ENCODE measurements at places on chromosomes 6 and 20. TPM values are rescaled to one million over a fixed set of nuclear protein-coding genes. Genes with fewer than 3 reads are reported as not detected.

Gene NDUFAF5
- polyA plus RNA-seq: 4.0 TPM

Gene SLC35D3
- polyA plus RNA-seq: not detected

Gene LHFPL5
- polyA plus RNA-seq: not detected

Gene OVOL2
- not detected for polyA plus RNA-seq

Gene PCK1
- not detected for polyA plus RNA-seq

Gene HSPA12B
- polyA plus RNA-seq: 0.22 TPM

DNA sequence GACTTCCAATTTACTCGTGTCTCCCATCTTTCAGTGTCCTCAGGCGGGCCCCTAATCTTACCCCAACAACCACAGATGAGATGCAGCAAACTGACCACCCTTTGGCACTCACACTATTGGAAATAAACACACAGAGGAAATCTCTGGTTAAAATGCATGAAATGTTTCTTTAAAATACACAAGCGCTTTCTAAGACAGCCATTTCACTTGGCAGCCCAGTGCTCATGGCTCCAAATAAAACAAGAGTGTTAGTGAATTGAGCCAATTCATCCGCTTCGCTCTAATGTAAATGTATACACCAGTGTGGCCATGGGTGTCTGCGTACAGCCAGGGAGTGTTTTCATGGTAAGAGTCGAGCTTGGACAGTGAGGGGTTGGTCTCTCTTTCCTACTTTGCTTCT is 282.9 kb downstream of the CLIC5 start:
- no peak for DNase-seq
- no peak overlapping the region for H3K4me3 ChIP-seq
- H3K36me3 ChIP-seq: no peaks in the 10 kb centered on the region
- H3K27me3 ChIP-seq: no peaks in the 10 kb centered on the region
- no peak overlapping the region for H3K27ac ChIP-seq

GRCh38 chr20:4563031-4563430 is 158.7 kb upstream of the PRND start:
- DNase-seq: no peak
- no peaks in the 10 kb centered on the region for H3K36me3 ChIP-seq
- H3K4me1 ChIP-seq: no peaks in the 10 kb centered on the region
- no peaks in the 10 kb centered on the region for H3K27me3 ChIP-seq

DNA sequence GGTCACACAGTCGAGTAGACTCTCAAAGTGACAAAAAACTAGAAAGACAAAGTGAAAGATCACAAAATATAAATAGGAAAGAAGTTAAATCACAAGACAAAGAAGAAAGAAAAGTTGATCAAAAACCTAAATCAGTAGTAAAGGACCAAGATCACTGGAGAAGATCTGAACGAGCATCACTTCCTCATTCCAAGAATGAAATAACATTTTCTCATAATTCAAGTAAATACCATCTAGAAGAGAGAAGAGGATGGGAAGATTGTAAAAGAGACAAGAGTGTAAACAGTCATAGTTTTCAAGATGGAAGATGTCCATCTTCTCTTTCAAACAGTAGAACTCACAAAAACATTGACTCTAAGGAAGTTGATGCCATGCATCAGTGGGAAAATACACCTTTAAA is 31.6 kb upstream of the GJA10 start:
- peaks cover 44% of the 10 kb centered on the region for H3K36me3 ChIP-seq
- DNase-seq: no peak
- H3K4me3 ChIP-seq: no peak overlapping the region
- H3K4me1 ChIP-seq: no peaks in the 10 kb centered on the region
- H3K27me3 ChIP-seq: no peaks in the 10 kb centered on the region
- no peak overlapping the region for H3K27ac ChIP-seq

DNA sequence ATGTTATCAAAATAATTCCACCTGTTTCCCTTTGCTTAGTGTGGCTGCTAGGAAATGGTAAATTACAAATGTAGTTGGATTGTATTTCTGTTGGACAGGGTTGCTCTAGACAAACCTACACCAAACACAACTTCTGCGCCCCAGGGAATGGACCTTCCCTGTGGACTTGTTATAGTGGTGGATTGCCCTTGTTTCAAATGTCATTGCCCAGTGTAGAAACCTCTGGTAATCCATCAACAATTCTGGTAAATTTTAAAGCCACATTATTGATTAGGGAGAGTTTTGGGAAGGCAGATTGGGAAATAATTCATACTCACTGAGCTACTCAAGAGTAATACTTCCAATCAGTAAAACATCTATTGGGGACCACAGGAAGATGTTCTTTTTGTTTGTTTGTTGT is 239.8 kb downstream of the ARID1B start:
- no peaks in the 10 kb centered on the region for H3K36me3 ChIP-seq
- no peaks in the 10 kb centered on the region for H3K27me3 ChIP-seq
- H3K4me3 ChIP-seq: no peak overlapping the region
- no peak for DNase-seq

DNA sequence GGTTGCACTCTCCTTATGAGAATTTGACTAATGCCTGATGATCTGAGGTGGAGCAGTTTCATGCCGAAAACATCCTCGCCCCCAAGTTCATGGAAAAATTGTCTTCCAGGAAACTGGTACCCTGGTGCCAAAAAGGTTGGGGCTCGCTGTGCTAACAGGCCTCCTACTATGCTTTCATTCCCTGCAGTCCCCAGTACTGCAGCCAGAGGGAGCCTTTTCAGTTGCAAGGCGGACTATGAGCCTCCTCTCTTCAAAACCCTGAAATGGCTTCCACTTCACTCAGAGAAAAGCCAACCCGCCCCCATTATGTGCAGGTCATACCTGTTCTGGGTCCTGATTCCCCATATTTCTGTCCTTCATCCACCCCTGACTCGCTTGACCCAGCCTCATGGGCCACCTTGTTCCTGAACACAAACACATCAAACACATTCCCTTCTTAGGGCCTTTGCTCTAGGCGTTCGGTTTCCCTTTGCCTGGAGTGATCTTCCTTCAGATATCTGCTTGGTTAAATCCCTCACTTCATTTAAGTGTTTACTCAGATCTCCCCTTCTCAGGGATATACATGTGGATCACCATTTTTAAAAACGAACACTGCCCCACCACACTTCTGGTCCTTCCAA is 173.7 kb downstream of the PHACTR1 start:
- H3K4me3 ChIP-seq: no peak overlapping the region
- H3K4me1 ChIP-seq: no peaks in the 10 kb centered on the region
- no peak for DNase-seq

- no peaks in the 10 kb centered on the region for H3K27me3 ChIP-seq
- no peak for DNase-seq
- no peaks in the 10 kb centered on the region for H3K36me3 ChIP-seq
- H3K4me3 ChIP-seq: peak overlapping the region; percentile 39
- H3K4me1 ChIP-seq: peaks cover 97% of the 10 kb centered on the region
These were observed 11.4 kb downstream of the HECA start for GRCh38 chr6:139146317-139146726.

GRCh38 chr6:34514593-34515472 is 41.3 kb downstream of the SPDEF start:
- no peaks in the 10 kb centered on the region for H3K36me3 ChIP-seq
- no peak overlapping the region for H3K27ac ChIP-seq
- no peak overlapping the region for H3K4me3 ChIP-seq
- no peaks in the 10 kb centered on the region for H3K4me1 ChIP-seq

- no peaks in the 10 kb centered on the region for H3K27me3 ChIP-seq
- no peak overlapping the region for H3K4me3 ChIP-seq
- no peaks in the 10 kb centered on the region for H3K36me3 ChIP-seq
- no peak for DNase-seq
- H3K4me1 ChIP-seq: peaks cover 20% of the 10 kb centered on the region
These were observed 151.9 kb downstream of the CD83 start for GRCh38 chr6:14269436-14269835.

- H3K27ac ChIP-seq: peak overlapping the region; percentile 46
- no peak overlapping the region for H3K4me3 ChIP-seq
- H3K36me3 ChIP-seq: no peaks in the 10 kb centered on the region
- no peaks in the 10 kb centered on the region for H3K27me3 ChIP-seq
- H3K4me1 ChIP-seq: peaks cover 100% of the 10 kb centered on the region
These were observed 94.1 kb downstream of the HIVEP2 start for GRCh38 chr6:142850679-142851423.

GRCh38 chr6:42226161-42226611 is 8.5 kb upstream of the MRPS10 start:
- no peak overlapping the region for H3K27ac ChIP-seq
- no peak overlapping the region for H3K4me3 ChIP-seq
- H3K4me1 ChIP-seq: no peaks in the 10 kb centered on the region
- DNase-seq: no peak

- H3K4me1 ChIP-seq: peaks cover 8% of the 10 kb centered on the region
- no peak overlapping the region for H3K27ac ChIP-seq
- DNase-seq: no peak
- no peaks in the 10 kb centered on the region for H3K27me3 ChIP-seq
These were observed 8.9 kb upstream of the TRIM38 start for GRCh38 chr6:25953733-25954132.

DNA sequence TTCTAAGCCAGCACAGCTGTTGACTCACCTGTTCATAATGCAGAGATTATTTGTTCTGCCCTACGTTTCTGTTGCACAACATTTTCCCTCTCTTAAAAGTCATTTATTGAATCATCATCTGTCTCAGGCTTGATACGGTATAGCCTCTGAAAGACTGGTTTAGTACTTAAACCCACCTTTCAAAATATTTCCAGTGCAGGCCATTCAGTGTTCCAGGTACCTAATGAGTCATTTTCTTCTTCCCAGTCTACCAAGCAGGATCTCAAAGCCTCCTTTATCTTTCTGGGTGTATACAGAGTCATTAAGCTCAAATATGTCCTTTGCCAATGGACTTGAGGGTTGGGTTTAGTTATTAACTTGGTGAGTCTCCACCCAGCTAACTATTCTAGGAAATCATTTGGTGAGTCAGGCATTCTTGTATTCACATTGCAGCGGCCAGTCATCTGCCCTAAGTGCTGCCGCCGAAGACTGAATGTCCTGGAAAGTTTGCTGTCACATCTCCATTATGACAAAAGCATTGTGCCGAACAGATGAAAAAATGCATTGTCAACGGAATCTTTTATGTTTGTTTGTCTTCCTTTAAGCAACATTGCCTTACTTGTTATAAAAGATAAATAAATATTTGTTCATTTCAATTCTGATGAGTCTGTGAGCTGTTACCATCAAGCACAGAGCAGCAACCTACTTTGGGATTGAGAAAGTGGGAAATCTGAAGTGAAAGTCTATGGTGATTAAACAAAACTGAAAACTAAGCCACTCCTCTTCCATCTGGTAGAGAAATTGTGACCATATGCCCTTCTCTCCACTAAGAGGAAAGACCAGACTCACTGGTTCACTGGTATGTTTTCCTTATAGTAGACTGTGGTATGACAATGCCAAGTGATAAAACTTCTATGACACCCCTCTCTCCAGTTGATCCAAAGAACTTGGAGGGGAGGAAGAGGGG is 14.3 kb upstream of the FAM135A start:
- H3K36me3 ChIP-seq: no peaks in the 10 kb centered on the region
- peaks cover 3% of the 10 kb centered on the region for H3K27me3 ChIP-seq
- H3K27ac ChIP-seq: no peak overlapping the region

DNA sequence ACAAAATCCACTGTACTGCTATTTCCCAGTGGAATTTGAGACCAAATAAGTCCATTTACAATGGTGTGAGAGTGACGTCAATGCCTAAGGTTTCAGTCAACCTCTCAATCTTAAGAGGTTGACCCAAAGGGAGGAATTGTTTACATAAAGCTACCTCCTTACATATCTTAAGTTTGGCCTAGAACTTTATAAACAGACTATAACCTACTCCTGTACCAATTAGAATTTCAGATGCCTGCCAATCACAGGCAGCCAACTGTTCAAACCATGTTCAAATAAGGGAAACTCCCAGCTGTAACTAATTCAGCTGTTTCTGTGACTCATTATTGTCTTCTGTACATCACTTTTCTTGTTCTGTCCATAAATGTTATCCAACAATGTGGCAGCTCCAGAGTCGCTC is 14.5 kb downstream of the LGSN start:
- no peaks in the 10 kb centered on the region for H3K27me3 ChIP-seq
- DNase-seq: no peak
- H3K4me3 ChIP-seq: no peak overlapping the region
- H3K36me3 ChIP-seq: no peaks in the 10 kb centered on the region

DNA sequence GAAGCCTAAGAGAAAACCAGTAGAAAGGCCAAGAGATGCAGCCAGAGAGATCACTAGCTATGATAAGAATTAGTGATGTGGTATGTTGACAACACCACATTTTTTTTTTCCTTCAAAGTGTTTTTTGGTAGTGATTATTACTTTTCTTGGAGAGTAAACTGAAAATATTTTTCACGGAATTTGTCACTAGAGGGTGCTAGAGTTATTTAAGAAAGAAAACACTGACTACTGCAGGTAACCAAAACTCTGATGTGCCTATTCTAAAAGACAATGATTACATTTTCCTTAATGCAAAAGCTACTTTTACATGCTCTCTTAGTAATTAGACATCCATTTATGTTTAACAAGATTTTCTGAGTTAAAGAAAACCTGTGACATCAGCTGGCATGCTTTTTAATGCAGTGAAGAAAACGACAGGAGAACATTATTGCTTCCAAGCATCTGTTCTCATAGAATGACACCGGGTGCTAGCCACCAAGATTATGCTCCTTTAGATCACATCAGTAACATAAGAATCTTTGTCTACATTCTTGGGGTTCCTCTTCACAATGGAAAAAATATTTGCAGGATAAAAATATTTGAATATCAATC is 28.8 kb downstream of the RWDD2A start:
- H3K36me3 ChIP-seq: no peaks in the 10 kb centered on the region
- H3K27me3 ChIP-seq: no peaks in the 10 kb centered on the region
- H3K4me3 ChIP-seq: no peak overlapping the region
- no peak overlapping the region for H3K27ac ChIP-seq
- no peaks in the 10 kb centered on the region for H3K4me1 ChIP-seq

- H3K27me3 ChIP-seq: no peaks in the 10 kb centered on the region
- H3K4me1 ChIP-seq: peaks cover 27% of the 10 kb centered on the region
- no peak for DNase-seq
These were observed 189.4 kb upstream of the PREP start for GRCh38 chr6:105592329-105592728.

DNA sequence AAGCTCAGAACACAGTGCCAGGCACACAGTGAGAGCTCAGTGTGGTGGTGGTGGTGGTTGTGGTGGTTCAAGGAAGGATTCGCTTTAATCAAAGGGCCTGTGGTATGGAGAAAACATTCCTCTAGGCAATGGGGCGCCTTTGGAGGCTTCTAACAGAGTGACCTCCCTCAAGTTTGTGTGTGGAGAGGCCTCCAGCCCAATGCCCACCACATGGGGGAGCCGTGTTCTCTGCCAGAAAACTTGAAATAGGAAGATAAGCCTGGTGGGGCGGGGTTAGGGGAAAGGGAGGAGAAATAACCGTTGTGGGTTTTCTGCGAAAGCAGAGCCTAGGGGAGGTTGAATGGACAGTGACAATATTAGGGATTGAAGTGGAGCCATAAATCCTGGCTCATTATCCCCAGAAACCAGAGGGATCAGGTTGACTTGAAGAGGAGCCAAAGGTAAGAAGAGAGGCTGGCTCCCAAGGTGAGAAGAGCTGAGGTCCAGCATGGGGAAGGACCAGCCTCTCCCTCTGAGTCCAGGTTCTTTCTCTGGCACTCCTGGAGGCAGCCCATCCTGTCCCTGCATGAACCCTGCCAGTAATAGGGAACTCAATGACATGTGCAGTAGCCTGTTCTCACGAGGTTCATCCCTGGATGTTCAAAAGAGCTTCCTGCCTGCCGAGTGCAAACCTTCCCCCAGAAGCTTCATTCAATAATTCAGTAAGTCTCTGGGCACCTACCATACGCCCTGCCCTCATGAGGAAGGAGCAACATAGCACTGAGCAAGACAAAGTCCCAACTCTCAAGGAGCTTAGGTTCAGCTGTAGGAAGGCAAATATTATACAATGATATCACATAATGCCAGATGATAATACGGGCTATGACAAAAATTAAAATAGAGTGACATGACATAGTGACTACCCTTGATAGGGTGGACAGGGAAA is 51.4 kb downstream of the TGM2 start:
- H3K4me1 ChIP-seq: no peaks in the 10 kb centered on the region
- no peak for DNase-seq
- H3K27me3 ChIP-seq: no peaks in the 10 kb centered on the region
- H3K36me3 ChIP-seq: no peaks in the 10 kb centered on the region
- H3K4me3 ChIP-seq: no peak overlapping the region
- H3K27ac ChIP-seq: no peak overlapping the region

Measured in CD4-positive, alpha-beta memory T cell (primary cell).